Activated T-cell treated with anti-CD3 and anti-CD28 coated beads, Interleukin-2, amount 50 U/mL, for 4 hours (primary cell): ENCODE measurements at places on chromosomes 5 and 9. TPM values are rescaled to one million over a fixed set of nuclear protein-coding genes. Genes with fewer than 3 reads are reported as not detected.

DNA sequence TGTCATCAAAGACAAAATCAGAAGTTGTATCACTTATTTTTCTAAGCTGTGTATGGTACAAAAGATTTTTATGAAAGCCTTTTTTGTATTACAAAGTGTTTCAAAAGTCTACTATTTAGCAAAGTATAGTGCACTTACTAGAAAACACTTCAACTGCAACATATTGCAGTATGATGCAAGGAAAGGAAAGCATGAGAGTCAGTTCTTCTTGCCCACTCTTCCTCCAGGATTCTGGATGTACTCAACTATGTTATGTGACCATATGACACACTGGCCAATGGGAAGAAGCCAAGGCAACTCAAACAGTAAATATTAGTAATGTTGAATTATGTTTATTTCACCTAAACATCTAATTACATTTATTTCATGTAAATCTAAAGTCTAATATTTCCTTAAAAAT, 49.5 kb upstream of the TYRP1 start:
- DNase-seq: no peak

DNA sequence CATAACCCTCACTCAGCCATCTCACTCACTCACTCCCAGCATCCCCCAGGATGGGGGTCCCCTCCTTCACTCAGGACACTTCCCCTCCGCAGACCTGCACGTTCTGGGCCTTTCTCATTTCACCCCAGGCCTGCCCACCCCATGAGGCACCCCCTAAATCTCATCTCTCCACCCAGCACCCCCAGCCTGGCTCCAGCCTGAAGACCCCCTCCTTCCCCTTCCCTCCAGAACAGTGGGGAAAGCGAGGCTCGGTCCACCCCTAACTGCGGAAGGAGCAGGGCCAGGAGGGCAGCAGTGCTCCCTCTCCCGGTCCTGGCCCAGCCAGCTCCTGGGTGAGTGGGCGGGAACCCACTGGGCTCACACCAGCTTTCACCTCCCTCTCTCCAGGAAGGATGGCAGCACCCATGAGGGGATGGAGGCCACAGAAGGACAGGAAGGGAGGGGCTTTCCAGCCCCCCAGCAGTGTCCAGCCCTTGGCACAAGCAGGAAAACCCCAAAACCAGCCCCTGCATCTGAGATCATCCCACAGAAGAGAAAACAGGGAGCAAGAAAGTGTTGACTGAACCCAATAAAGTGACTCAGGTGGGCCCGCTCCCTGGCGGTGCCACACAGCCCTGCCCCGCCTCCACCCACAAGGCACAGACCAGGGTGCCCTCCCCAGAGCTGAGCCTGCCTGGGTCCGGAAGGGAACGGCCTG, 55.0 kb downstream of the LRSAM1 start:
- no peak for DNase-seq

The GAPT gene
- not detected for total RNA-seq

GRCh38 chr5:157549283-157549629, 26.3 kb downstream of the ADAM19 start:
- no peak for DNase-seq

DNA sequence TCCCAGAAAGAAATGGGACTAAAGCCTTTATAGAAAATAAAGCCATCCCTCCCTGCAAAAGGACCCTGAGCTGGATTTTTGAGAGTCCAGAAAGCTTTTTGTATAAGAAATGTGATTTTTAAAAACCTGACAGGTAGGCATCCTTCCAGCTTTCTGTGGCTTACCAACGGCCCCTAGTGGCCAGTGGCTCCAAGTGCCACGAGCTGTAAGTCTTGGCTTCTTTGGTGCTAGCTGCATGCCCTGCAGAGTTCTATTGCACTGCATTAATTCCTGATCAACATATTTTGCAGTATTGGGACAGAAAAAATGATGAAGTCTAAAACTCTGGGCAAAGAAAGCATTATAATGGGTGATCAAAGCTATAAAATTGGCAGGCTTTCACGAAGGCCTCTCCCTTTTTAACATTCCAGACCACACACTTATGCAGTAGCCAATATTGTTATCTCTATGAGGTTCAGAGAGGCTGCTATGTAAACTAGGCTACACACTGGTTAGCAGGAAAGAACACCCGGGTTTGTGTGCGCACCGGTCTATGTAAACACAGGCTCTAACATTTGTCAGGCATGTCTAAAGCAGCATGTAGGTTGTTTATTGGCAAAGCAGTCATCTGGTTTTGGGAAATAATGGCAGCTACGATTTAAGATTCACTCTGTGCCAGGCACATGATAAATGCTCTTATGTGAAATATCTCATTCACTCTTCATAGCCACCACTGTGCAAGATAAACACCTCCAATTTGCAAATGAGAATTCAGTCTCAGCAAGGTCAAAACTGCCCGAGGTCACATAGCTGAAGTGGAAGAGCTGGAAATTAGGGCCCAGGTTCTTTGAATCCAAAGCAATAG, 55.2 kb downstream of the NMUR2 start:
- no peak for DNase-seq

The FAM193B gene
- total RNA-seq: 63.7 TPM

The ADGRD2 gene
- total RNA-seq: not detected

DNA sequence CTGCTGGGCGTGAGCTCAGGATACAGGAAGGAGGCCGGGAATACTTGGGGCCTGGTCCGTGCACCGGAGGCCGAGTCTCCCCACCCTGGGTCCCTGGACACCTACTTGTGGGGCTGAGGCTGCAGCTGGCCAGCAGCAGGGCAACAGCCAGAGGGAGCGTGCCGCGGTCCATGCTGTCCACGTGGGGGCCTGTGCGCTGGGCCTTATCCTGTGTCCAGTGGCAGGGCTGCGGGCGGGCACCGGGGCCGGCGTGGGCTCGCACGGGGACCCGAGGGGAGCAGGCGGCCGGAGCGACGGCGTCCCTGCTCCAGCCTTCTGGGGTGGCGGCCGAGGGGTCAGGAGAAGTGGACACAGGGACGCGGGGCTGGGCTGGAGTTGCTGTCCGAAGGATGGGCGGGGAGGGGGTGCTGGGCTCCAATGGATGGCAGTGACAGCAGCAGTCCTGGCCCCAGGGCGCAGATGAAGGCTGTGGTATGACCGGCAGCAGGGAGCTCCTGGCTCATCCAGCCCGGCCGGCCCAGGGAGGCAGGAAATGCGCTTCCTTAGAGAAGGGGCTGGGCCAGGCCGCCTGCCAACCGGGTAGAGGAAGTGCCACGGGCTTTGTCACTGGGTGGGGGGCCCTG, at the start of gene ENG:
TSS of gene ENG (minus strand) at position 475 of the 623 bp plus-strand sequence. CDS start at position 172, 303 bp downstream.
- DNase-seq: no peak
